Breast epithelium (tissue), 4 donors: ENCODE measurements at places on chromosomes 1 and 21.

DNA sequence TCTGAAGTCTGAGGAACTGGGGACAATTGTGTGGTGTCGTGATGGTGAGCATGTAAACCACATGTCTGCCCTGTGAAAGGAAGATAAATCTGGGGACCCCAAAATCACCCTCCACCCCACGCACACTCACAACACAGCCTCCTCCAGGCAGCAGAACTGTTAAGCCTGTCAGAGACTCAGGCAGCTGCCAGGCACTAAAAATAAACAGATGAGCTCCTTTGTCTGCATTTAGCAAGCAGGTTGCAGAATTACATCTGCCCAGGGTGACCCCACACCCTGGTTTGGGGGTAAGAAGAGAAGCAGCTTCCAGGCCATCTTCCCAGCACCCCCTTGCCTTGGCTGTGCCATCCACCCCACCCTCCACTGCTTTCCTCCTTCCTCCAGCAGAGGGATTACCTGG, 119.1 kb upstream of the RUNX3 start:
- no peak for DNase-seq

- no peak for DNase-seq
These were observed 124.4 kb upstream of the HOOK1 start for GRCh38 chr1:59690171-59690930.

DNA sequence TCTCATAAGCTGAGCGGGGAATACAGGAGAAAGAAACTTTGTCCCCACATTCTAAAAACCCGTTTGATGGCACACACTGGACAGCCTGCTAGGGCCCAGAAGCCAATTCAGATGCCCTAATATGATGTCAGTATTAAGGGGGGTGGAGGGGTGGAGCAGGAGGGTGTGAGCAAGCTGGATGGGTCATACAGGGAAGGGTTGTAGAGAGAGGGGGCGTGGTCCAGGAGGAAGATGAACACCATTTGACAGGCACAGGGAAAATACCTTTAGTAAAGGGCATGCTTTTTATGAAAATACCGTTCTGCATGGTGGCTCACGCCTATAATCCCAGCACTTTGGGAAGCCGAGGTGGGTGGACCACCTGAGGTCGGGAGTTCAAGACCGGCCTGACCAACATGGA, 6.0 kb downstream of the TARS2 start:
- no peak for DNase-seq

GRCh38 chr1:231971397-231972110, 345.0 kb downstream of the DISC1 start:
- DNase-seq: no peak
